ENCODE measurements at places on chromosomes 1 and 21. TPM values are rescaled to one million over a fixed set of nuclear protein-coding genes. Genes with fewer than 3 reads are reported as not detected.

CLCA4 gene
- not detected for total RNA-seq

TMEM51 gene
- 0.23 TPM for total RNA-seq

FHAD1 gene
- total RNA-seq: 0.55 TPM

IVL gene
- not detected for total RNA-seq

DTL gene
- 74.1 TPM for total RNA-seq

SLC5A3 gene
- total RNA-seq: 24.2 TPM
